NCI-H510A (cell line): ENCODE measurements at places on chromosomes 4 and X.

GRCh38 chr4:133372699-133373098, 223.6 kb downstream of the PCDH10 start:
- no peak for DNase-seq

DNA sequence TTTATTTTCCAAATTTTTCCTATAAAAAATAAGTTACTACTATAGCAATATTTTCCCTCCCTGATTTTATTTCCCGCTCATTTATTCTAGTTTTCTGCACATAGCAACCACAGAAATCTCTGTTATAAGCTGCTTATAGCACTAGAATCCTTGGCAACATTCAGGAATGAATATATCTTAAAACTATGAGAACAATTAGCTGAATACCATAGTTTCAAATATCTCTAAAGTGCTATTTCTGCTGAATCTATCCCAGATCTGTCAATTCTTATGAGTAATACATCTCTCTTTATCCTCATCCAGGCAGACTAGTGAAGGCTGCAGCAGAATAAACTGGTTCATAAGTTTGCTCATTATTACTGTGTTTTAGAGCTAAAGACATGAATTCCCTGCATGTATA, 622.9 kb upstream of the DIPK2B start:
- no peak for DNase-seq

- no peak for DNase-seq
Measured at GRCh38 chrX:18582910-18583493, 88.9 kb downstream of the RS1 start.

DNA sequence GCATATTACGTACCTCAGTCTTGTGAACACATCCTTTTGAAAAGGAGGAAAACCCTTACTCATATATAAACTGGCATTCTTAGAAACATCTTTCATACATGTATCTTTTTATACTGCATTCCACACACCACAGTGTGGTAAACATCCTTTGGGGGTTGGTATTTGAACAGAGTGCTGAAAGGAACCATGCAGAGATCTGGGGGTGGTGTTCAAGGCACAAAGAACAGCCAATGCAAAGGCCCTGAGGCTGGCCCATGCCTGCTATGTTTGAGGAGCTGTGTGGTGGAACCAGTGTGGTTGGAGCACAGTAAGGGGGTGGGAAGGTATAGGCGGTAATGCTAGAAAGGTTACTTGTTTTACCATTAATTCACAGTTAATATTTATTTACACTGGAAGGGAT, 2.0 kb downstream of the ELK1 start:
- no peak for DNase-seq

DNA sequence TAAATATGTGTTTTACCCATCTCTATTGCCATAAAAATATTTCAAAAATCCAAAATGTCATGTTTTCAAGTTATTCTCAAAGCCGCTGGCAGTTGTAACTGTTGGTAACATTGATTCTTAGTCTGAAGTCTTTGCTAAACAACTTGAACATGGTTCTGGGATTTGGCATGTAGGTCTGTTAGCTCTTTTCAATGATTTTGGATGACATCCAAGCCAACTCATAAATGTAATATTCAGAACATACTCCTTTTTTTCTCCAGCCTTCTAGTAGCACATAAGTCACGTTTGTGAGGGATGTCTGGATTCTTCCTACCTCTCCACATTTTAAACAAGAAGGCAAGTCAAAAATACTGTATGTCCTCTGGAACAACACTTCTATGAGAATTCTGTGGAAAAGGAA, 305.3 kb downstream of the PRR32 start:
- DNase-seq = no peak

GRCh38 chrX:154459832-154460231, 1.8 kb downstream of the PLXNA3 start:
- no peak for DNase-seq

GRCh38 chr4:136831553-136831952, 700.7 kb downstream of the PCDH18 start:
- no peak for DNase-seq

- no peak for DNase-seq
Measured at GRCh38 chr4:179130122-179130714, 1688.0 kb upstream of the AGA start.

DNA sequence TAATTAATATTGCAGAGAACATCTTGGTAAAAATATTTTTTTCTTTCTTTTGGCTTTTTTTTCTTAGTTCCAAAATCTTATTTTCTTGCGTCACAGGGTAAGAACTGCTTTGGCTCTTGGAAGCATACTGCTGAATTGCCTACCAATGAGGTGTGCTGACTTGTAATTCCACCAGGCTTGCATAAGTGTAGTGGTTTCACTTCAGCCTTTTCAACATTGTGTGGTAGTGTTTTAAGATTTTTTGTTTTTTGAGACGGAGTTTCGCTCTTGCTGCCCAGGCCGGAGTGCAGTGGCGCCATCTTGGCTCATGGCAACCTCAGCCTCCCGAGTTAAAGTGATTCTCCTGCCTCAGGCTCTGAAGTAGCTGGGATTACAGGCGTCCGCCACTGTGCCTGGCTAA, 42.4 kb downstream of the N4BP2 start:
- DNase-seq = no peak

DNA sequence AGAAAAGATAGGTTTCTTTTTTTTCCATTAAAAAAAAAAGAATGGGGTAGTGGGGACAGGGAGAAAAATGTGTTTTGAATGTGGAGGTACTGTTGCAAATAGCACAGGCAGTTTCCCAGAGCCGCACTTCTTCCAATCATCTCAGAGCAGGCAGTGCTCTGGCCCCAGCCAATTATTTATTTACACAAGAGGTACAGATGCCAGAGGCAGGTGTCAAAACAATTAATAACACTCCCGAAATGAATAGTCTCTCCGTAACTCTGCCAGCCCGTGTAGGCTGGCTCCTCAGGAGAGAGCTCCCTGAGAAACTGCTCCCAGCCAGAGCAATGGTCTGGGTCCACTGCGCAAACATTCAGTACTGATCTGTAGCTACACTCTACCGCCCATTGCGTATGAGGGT, 130.8 kb upstream of the IL1RAPL2 start:
- DNase-seq = peak; percentile 20

DNA sequence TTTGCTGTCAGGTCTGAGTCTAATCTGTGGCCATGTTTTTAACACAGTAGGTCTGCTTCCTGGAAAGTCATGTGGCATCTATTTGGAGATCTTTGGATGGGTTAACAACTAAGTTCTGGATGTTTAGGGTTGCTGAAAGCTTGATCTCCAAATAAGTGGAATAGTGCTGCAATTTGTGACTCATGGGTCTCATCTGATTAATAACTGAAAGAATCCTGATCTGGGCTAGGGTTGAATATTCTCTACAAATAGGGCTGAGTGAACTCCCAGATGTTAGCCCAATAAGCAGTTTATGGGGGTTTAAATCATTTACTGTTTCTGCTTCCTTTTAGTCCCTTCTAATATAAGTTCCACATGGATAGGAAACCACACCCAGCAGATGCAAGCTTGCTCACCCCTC, 23.1 kb downstream of the CT47C1 start:
- DNase-seq = no peak

DNA sequence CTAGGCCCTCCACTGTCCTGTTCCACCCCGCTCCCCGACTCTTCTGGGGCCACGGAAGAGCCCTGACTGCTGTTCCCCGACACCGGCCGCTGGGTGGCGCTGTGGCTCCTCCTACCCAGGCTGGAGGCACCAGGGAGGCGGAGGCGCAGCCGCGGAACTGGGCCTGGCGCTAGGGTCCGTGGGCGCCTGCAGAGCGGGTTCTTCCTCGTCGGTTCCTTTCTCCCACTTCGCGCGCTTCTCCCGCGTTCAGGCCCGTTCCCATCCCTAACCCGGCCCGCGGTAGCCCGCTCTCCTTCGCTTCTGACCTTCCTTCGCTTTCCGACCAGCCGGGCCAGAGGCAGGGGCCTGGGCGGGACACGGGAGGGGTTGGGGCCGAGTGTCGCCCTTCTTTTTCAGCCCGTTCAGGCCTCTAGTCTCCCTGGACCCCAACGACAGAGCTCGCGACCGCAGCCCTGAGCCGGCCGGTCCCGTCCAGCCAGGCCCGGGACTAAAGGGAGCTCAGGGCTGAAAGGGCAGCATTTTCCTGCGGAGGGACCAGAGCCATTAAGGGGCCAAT, 34.3 kb downstream of the NALF2 start:
- no peak for DNase-seq

DNA sequence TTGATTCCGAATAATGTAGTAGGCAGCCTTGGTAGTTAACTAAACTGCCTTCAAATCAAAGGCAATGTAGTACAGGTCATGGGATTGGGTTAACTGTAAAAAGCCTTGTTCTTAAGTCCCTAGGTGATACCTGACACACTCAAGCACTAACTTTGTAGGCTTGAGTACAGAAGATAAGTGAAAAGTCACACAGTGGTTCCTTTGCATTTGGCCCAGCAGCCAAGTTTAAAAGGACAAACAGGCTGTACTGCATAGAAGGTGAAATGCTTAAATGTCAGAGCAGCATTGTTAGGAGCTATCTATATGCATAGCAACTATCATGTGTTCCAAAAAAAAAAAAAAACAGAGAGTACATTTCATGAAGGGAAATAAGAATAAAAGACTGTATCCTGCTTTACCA, 178.4 kb downstream of the ATOH1 start:
- DNase-seq = no peak

GRCh38 chrX:41291309-41291708, 42.7 kb upstream of the DDX3X start:
- DNase-seq = no peak

- DNase-seq = no peak
Measured at GRCh38 chrX:8374041-8374825, 90.4 kb upstream of the VCX3B start.

DNA sequence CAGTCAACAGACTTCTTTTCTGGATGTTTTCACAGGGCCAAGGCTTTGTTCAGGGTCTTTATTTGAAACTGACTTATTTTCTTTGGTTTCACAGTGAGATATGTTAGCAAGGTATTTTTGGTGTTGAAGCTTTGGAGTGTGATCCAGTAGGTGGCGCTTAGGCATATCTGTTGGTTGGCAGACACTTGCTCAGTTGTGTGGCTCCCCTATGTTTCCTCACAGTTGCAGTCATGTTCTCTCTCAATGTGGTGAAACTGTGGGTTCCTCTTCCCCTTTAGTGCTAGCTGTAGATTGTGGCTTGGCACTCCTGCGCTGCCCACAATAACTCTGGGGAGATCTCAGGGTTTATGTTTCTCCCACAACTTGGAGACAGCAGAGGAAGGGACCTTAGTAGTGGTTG, 460.8 kb downstream of the SLITRK2 start:
- DNase-seq = no peak

- DNase-seq = no peak
Measured at GRCh38 chrX:17669891-17670290, 67.4 kb upstream of the SCML1 start.

DNA sequence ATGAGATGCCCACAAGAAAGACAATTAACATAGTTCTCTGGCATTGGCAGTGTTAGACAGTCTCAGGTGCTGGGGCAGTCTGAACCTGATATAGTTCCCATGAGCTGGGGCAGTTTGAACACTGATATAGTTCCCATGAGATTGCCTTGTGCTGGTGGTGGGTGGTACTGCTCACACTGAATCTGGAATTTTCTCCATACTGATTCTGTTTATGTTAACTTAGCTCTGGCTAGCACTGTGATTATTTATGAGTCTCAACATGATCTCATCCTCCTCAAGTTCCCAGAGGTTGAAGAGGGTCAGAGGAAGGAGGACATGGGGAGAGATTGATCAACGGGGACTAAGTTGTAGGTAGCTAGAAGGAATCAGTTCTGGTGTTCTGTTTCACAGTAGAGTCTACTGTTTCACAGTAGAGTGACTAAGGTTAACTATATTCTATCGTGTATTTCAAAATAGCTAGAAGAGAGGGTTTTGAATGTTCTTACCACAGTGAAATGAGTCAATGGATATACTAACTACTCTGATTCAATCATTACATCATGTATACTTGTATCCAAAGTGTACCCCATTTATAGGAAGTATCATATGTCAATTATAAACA, 379.9 kb downstream of the ADAM29 start:
- DNase-seq = no peak

DNA sequence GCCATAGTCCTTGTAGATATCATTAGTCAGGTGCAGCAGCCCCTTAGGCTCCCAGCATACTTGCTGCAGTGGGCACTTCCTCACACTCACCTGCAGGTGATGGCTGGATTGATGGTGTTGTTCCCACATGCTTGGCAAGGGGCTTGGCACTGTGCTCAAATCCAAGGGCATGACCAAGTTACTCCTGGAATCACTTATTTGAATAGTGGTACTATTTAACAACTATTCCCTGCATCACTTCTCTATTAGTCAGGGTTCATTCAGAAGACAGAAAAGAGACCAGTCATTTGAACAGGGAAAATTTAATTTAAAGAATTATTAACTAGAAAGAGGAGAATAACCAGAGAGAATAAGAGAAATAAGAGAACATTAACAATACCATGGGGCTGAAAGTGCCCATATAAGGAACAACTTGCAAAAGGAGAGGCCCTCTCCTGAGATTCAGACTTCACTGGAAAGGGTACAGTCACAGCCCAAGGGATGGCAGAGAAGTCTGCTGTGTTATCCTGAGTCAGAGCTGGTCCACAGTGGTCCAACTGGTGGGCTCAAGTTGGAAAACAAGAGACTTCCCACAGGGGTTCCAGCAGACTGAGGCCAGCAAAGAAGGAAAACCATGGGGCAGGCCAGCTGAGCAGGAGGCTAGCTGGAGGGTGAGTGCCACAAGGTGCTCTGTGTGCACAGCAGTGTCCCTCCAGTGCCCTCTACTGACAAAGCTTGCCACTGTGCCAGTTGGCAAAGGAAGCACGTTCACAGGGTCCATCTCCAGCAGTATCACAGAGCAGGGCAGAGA, 9.8 kb downstream of the SPP1 start:
- peak; percentile 46 for DNase-seq

DNA sequence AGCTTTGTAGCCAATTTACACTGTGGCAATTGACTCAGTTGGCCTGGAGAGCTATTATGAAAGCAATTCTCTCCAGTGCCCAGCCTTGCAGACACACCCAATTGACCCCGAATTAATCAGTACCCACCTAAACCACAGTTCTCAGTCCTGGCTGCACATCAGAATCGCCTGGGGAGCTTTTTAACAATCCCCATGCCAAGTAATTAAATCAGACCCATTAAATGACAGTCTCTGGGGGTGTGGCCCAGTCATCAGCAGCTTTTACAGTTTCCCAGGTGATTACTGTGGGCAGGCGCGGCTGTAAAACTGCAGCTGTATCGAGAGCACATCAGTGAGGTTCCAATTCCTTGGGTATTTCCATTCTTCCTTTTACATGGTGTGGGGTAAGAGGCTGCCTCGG, 460.9 kb upstream of the FAT1 start:
- no peak for DNase-seq

DNA sequence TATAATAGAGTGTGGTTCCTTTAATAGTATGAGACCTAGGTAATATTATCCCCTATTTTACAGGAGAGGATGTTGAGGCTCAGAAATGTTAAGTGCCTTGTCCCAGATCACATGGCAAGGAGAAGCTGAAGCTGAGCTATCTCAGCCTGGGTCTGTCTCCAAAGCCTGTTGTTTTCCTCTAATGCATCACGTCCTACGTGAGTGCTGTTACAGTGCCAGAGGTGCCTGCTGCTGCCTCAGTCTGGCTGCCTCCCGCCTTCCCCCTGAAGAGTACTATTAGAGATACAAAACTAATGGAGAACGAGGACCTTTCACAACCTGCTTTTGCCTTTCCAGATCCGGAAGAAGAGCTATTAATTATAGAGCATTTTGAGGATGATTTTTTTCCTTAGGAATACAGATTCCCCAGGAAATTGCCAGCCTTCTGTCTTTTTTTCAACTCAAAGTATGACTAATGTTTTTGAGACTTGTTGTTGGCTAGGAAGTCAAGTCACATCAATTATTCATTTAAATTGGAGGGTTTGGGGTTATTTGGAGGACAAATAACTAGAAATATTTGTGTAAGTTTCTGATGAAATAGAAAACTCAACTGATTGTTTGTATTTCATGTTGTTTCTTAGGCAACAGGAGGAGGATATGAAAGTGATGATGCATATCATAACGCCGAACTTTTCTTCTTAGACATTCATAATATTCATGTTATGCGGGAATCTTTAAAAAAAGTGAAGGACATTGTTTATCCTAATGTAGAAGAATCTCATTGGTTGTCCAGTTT, 43.9 kb upstream of the MTMR1 start:
- DNase-seq = no peak
